ENCODE measurements at places on chromosomes 3 and 15. TPM values are rescaled to one million over a fixed set of nuclear protein-coding genes. Genes with fewer than 3 reads are reported as not detected.

Gene PROS1
- total RNA-seq: 0.43 TPM

Gene HHLA2
- 1.1 TPM for total RNA-seq

Gene TNNC1
- total RNA-seq: 2.9 TPM

Gene TLR9
- 0.85 TPM for total RNA-seq

Gene PRTG
- not detected for total RNA-seq

Gene PLCH1
- 1.3 TPM for total RNA-seq

Gene QTRT2
- 43.3 TPM for total RNA-seq

Gene RNF168
- 27.1 TPM for total RNA-seq

Gene FNDC3B
- total RNA-seq: 11.6 TPM

Gene B3GNT5
- 11.3 TPM for total RNA-seq

Gene DGKG
- 0.14 TPM for total RNA-seq

Gene PLSCR5
- total RNA-seq: not detected

DNA sequence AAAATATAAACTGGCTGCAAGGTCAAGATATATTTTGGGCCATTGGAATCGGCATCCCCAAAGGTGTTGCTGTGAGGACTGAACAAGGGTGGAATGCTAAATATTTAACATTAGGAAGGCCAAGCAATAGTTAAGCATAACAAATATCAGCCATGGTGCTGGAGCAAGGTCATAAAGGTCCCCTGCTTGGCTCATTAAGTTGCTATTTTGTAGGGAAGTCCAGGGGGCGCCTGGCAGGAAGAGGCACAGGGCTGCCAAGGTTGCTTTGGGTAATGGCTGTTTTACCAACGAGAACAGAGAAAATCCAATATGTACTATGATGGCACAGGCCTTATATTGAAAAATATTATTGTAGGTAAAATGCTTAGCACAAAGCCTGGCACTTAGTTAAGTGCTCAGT lies 62.2 kb downstream of the SLC15A2 start:
- DNase-seq: no peak

- no peak for DNase-seq
Observed at GRCh38 chr3:40939030-40939740, 260.1 kb upstream of the CTNNB1 start.

- DNase-seq: no peak
Observed at GRCh38 chr15:100686725-100687473, 84.5 kb downstream of the ASB7 start.

- DNase-seq: no peak
Observed at GRCh38 chr3:56202997-56203396, 265.3 kb downstream of the ERC2 start.

- DNase-seq: no peak
Observed at GRCh38 chr15:92959219-92959618, 59.1 kb downstream of the CHD2 start.

DNA sequence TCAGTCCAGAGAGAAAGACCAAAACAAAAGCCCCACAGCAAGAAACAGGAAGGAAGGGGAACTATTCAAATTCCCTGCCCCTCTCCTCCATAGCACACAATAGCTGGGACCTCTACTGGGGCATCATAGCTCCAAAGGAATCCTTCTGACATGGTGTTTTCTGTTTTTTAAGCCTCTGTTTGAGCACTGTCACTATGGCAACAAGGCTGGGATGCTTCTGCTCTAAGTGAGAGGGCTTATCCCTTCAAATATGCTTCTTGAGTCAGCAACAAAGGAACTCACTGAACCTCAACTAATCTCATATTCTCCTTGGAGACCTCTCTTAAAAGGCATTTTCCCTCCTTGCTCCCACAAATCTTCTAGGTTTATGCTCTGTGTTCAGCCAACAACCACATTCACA lies 40.5 kb downstream of the MYLK start:
- DNase-seq: no peak

DNA sequence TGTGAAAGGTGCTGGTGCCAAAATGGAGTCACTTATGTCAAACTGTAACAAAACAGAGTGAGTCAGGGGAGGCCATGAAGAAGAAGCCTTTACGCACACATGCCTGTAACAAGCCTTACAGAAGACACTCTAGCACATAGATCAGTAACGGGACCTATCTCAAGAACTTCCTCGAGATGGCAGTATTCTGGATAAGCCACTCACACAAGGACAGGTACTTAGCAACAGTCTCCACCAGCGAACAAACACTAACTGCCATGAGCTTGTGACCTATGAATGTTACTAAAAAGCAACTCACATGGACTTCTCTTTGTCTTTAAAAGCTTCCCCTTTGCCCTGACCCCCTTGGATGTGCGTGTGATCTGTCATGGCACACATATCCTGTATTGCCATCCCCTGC lies 235.1 kb downstream of the CD47 start:
- no peak for DNase-seq

- DNase-seq: no peak
Observed at GRCh38 chr15:80600626-80601025, 94.5 kb upstream of the ABHD17C start.

DNA sequence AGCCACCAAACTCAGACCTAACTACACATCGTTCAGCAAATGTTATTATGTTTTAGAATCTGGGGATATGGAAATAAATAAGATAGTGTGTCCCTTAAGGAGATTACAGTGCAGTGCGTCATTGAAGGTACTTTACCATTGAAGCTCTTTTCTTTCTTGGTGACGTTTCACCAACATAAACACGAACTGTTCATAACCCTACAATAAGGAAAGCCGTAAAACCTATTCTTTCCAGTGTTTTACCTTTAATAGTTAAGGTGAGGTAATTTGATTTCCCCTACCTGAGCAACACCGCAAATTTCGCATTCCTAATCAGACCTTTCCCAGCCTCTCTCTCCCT lies 826 bp downstream of the CCDC66 start:
- DNase-seq: no peak

DNA sequence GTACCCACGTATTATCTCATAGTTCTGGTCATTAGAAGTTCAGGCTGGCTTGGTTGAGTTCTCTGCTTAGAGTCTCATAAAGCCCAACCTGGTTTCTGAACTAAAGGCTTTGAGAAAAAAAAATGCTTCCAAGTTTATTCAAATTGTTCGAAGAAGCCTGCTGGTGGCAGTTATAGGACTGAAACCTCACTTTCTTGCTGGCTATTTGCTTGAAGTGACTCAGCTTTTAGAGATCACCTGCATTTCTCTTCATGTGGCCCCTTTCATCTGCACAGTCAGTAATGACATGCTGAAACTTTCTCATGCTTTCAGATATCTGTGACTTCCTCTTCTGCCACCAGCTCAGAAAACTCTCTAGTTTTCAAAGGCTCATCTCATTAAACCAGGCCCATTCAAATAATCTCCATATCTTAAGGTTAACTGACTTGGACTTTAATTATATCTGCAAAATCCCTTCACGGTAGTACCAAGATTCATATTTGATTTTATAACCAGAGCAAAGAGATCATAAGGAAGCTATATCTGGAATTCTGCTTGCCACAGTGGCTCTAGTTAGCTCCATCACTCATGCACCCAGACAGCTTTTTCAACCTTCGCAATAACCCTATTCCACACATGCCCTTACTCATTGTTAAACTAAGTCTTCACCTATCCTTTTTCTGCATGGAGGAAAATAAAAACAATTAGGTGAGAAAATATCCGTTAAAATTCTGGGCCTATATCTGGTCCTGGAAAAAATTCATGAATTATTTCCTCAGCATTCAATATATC lies 433.8 kb upstream of the CBLB start:
- DNase-seq: peak; percentile 7

DNA sequence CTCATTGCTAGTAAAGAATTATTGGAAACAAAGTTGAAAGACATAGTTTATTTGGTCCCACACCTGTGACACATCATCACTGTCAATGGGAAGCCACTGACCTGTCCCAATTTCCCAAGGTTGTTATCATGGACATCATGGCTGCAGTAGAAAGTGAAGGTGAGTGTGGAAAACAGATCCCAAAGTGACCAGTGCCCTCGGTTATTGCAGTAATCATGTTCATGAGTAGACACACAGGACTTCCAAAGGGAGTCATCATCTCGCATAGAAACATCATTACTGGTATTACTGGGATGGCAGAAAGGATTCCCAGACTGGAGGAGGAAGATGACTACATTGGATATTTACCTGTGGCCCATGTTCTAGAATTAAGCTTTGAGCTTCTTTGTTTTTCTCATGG lies 14.7 kb downstream of the TF start:
- no peak for DNase-seq

DNA sequence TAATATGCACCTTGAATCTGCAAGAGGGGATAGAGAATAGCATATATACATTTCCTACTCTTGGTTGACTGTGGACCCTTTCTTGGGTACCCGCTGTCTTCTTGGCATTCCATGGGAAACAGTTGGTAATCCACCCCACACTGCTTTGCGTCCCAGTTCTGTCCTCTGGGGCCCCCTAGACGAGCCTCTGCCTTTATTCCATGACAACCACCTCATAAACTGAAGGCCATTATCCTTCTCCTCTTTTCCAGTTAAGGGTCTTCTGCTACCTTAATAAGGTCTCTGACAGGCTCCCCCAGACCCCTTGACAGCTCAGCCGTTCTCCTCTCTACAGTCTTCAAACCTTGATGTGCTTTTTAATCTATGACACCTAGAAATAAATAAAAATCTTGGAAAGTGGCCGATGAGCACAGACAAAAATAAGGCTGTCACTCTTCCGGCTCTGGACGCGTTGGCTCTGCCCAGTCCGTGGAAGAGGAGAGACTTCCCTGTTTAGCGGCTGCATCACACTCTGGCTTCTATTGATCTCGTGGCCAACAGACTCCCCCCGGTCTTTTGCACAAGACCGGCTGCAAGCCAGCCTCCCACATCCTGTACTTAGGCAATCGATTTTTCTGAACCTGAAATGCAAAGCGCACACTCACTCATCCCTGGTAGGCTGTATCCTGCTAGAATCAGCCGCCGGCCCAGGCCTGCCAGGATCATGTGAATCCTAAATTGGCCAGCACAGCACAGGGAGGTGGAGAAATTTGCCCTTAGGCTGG lies 251.0 kb upstream of the TLE3 start:
- DNase-seq: no peak

DNA sequence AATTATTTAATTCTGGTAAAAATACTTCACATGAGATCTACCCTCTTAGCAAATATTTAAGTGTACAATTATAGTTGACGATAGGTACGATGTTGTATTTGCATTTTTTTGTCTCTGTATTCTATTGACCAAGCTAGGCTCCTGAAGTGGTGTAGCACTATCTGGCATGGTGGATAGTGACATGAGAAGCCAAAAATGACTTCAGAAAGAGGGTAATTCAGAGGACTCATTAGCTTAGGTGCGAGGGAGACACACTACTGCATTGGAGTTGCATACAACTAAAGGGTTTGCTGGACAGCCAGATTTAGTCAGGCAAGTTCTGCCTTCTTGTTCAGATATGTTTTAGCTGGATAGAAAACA lies 50.6 kb downstream of the KBTBD8 start:
- DNase-seq: no peak

GRCh38 chr3:126511291-126511690 lies 6.3 kb downstream of the UROC1 start:
- no peak for DNase-seq

DNA sequence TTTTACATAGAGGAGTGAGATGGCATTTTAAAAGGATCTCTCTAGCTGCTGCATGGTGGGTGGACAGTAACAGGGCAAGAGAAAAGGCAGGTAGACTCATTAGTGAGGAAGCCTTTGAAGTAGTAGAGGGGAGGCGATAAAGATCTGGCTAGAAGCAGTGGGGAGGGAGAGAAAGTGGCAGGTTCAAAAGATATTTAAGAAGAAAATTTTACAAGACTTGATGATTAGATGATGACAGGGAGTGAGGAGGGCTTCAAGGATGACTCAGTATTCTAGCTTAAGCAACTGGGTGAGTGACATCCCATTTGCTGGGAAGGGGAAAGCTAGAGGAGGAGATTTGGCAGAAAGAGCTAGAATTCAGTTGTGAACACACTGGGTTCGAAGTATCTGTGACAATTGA lies 3.8 kb upstream of the BRPF1 start:
- DNase-seq: no peak

GRCh38 chr3:54421943-54422342 lies 299.6 kb downstream of the CACNA2D3 start:
- DNase-seq: no peak

- peak; percentile 29 for DNase-seq
Observed at GRCh38 chr3:51967384-51968169, at the start of gene PCBP4. TSS of gene PCBP4 (minus strand) at chr3:51967454. CDS start at chr3:51961240, 6,214 bp downstream.

- peak; percentile 8 for DNase-seq
Observed at GRCh38 chr3:30964612-30965011, 70.2 kb upstream of the GADL1 start.

- DNase-seq: no peak
Observed at GRCh38 chr15:22780267-22780666, 6.2 kb upstream of the NIPA1 start.

DNA sequence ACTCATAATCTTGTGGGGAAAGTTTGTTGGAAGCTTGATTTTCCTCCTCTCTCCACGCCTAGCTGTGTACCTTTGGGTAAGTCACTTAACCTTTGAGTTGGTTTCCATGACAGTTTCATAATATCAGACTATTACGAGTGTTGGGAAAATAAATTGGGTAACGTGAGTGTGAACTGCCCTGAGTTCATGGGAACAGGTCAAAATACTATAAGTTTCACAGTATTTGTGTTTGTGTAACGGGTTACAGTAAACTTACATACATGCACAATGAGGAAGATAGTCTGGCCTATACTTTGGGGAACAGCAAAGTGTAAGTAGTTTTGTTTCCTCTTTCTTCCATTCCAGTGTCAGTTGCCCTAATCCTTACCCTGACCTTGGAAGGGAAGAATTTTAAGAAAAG lies 509.9 kb downstream of the MECOM start:
- DNase-seq: no peak

- DNase-seq: no peak
Observed at GRCh38 chr15:96416218-96416933, 85.9 kb downstream of the NR2F2 start.

DNA sequence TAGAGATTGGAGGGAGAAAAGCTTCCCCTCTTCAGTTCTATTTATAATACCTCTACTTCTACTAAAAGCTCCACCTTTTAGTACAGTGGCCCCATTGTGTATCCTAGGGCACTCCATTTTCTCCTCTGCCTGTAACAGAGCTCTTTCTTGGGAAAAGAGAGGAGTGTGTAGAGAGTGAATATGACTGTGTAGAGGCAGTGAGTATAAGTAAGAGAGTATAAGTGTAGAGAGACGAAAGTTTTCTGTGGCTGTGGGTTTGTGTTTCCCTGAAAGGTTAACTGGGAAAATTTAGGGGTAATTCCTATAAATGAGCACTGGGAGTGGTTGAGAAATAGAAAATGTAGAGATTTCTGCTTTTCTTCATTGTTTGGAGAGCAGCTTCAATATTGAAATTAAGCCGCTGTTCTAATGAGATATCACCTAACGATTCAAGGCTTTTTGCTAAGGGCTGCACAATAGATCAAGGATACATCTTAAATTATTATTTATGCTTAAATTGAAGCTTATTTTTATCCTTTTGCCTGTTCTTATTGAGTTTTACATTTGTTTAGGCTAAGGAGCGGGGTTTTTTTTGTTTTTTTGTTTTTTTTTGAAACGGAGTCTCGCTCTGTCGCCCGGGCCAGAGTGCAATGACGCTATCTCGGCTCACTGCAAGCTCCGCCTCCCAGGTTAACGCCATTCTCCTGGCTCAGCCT lies 6.9 kb downstream of the IQGAP1 start:
- no peak for DNase-seq
